ENCODE measurements at places on chromosomes 7 and 10. TPM values are rescaled to one million over a fixed set of nuclear protein-coding genes. Genes with fewer than 3 reads are reported as not detected.
A peak's percentile ranks its signal among the peaks of the same experiment; 100 is the strongest.

- DNase-seq, result no peak
Observed at GRCh38 chr10:21943633-21944265, 59.8 kb downstream of the DNAJC1 start.

- DNase-seq, result no peak
Observed at GRCh38 chr10:126696684-126697083, 26.2 kb upstream of the C10orf90 start.

GRCh38 chr7:147013825-147014224, 897.2 kb downstream of the CNTNAP2 start:
- DNase-seq, result no peak

GRCh38 chr10:18082381-18082780, 57.8 kb upstream of the CACNB2 start:
- DNase-seq, result no peak

GRCh38 chr10:73043766-73044377, 52.8 kb downstream of the P4HA1 start:
- DNase-seq, result no peak

- DNase-seq, result peak; percentile 98
Observed at GRCh38 chr7:1569833-1570632, at the start of gene PSMG3. Gene PSMG3, minus strand, starts transcription at chr7:1570032. Its CDS starts 693 bp downstream, at chr7:1569339.

- no peak for DNase-seq
Observed at GRCh38 chr10:14123139-14123538, 207.6 kb downstream of the FRMD4A start.

- peak; percentile 72 for DNase-seq
Observed at GRCh38 chr7:157499121-157499834, 162.5 kb downstream of the DNAJB6 start.

- no peak for DNase-seq
Observed at GRCh38 chr7:112995059-112995824, 91.4 kb downstream of the GPR85 start.

DNA sequence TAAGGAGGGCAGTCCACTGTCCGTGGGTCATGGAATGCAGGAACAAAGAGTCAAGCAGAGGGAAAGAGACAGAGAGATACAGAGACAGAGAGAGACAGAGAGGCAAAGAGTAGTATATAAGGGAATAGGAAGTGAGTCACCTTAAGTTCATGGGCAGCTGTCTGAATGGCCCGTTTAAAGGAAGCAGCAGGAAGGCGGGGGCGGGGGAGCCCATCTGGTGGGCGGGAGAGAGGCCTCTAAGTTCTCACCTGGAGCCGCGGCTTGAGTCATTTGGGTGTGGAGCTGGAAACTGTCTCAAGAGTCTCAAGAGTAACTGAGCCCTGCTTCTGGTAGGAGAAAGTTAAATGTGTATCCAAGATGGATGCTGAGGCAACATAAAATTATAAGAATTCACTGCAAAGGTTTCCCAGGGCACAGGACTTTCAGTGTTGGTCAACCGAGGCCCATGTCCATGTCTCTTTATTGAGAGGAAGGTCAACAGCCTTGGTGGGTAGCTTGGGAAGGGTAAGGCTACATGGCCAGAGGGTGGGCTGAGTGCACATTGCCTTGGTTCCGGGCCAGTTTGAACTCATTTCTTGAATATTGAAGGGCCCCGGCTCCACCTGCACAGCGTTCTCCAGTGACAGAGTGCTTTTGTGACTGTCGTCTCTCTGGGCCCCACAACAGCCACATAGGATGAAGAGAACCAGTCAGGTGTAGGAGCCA, 85.5 kb upstream of the CACUL1 start:
- DNase-seq, result no peak

DNA sequence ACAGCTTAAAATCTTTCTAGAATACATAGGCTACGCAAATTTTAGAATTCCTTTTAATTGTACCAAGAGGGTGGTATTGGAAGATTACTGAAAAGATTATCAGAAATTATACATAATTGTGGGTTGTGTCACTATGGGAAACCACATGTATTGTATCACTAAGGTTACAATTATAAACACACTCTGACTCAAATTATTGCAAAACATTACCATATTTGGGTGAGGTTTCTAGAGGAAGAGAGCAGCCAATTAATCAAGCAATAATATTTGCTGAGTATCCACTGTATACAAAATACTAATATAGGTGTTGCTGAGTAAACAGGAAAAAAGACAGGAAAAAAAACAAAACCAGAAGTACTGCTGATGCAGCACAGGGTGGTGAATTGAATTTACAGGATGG, 3.1 kb upstream of the CAPZA2 start:
- no peak for DNase-seq

DNA sequence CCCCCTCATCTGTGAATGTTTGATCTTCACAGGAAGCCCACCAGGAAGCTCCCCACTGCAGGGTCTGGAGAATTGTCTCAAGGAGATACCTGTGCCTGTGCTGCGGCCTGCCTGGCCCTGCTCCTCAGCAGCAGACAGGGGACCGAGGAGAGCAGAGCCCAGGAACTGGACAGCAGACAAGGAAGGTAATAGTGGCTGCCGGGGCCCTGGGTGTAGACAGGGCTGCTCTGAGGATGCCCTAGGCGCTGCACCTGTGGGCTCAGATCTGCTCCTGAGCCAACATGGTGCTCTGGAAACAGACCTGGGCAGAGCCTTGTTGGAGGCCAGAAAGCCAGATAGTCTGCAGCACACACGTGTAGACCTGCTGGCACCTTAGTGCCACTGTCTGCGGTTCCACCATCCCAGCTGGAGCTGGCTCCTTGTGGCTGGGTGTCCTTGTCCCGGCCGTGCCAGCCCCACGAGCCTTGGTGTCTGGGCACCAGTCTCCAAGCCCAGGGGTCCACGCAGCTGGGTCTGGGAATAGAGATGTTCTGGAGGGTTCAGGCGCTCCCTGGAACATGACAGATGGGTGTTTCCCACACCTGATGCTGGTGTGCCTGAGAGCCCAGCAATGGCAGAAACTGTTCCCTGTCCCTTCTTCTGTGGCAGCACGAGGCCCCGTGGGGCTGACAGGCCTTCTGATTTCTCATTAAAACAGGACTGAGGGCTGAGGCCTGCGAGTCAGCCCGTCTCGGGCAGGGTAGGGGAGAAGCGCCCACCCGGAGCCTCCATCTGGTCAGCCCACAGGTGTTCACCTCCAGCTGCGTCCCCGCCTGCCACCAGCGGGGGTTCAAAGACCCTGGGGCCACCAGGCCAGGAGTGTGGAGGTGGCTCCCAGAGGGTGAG, 44.7 kb downstream of the ZNF467 start:
- peak; percentile 70 for DNase-seq

DNA sequence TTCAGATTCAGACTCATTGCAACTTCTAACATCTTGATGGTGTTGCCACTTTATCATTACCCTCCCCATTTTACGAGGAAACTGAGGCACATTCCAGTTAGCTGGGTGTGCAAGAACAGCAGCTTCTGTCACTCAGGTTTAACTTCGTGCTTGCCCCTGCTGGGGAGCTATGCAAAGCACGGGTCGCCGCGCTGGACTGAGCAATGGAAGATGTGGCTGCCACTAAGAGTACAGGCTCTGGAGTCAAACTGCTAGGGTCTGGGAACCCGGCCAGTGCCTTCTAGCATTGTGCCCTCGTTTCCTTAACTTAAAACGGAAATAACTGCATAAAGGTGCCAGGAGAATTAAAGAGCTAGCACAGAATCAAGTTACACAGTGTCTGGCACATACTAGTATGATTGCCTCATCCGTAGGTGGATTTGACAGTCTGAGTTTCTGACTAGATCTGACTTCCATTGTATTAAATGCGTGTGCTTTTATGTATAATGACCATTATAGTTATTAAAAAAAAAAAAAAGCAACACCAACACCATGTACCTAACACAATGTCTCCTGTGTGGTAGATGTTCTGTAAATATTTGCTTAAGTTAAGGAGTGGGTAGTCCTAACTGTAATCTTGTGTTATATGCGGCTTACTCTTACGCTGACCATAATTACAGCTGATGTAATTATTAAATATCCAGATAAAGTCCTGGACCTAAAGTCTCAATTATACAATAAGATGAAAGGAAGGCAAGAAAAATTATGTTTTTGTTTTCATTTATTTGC, 842 bp downstream of the ZNF22 start:
- DNase-seq, result peak; percentile 89

- DNase-seq, result no peak
Observed at GRCh38 chr10:104342941-104343411, 4.7 kb upstream of the ITPRIP start.

- DNase-seq, result no peak
Observed at GRCh38 chr7:123824754-123825067, 20.3 kb upstream of the HYAL4 start.

- DNase-seq, result peak; percentile 98
Observed at GRCh38 chr10:79286318-79286951, 60.8 kb upstream of the PPIF start.

GRCh38 chr10:21995557-21995956, 8.0 kb downstream of the DNAJC1 start:
- DNase-seq, result no peak

- DNase-seq, result no peak
Observed at GRCh38 chr10:132784866-132785722, 853 bp downstream of the NKX6-2 start.

- DNase-seq, result no peak
Observed at GRCh38 chr7:120825576-120825975, 32.4 kb downstream of the TSPAN12 start.

DNA sequence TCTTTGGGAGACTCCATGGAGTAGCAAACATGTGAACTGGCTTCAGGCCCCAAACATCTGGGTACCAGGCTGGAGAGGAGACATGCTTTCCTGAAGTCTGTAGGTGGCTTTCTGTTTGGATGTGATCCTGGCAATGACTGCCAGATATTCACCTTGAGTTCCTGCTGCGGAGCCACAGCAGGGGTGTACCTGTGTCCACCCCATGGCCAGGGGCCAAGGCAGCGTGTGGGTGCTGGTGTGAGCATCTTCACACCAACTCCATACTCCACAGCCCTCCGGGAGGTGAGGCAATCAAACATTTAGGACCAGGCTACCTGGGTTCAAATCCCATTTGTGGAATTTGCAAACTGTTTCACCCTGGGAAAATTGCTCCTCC, 113.0 kb downstream of the ADCY1 start:
- DNase-seq, result peak; percentile 32

The PWWP2B gene
- 25.8 TPM for total RNA-seq

The SVOPL gene
- total RNA-seq, result not detected

The GRID2IP gene
- total RNA-seq, result 1.0 TPM

The MACC1 gene
- total RNA-seq, result 10.0 TPM

The PURB gene
- 22.8 TPM for total RNA-seq

The HOXA9 gene
- 1.4 TPM for total RNA-seq

The LRRC17 gene
- 1.1 TPM for total RNA-seq

The VPS37D gene
- 1.2 TPM for total RNA-seq

Data from spleen (tissue), 13 donors.